Effector CD4-positive, alpha-beta T cell (primary cell): ENCODE measurements at places on chromosomes 6 and 20.

- DNase-seq, result no peak
Measured at GRCh38 chr20:51750037-51750769, 18.0 kb downstream of the ATP9A start.

DNA sequence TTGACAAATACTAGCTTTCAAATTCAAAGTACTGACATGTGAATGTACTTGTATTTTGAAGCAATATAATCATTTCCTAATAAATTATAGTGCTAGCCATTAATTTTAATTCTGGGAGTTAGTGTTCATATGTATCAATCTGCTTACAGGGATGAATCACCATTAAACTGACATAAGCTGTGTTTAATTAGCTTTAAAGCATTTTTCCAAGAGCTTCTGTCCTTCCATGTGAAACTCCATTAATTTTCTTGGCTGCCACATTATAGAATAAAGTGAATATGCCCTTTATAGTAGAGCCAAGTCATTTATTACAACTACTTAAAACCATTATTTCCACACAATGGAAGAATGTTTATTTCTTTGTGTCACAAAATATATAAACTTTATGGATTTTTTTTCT, 150.8 kb downstream of the COL21A1 start:
- DNase-seq, result no peak

DNA sequence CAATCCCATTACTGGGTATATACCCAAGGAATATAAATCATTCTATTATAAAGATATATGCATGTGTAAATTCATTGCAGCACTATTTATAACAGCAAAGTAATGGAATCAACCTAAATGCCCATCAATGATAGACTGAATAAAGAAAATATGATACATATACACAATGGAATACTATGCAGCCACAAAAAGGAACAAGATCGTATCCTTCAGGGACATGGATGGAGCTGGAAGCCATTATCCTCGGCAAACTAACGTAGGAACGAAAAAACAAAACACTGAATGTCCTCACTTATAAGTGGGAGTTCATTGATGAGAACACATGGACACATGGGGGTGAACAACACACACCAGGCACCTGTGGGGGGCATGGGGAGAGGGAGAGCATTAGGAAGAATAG, 156.7 kb downstream of the RNGTT start:
- DNase-seq, result no peak

DNA sequence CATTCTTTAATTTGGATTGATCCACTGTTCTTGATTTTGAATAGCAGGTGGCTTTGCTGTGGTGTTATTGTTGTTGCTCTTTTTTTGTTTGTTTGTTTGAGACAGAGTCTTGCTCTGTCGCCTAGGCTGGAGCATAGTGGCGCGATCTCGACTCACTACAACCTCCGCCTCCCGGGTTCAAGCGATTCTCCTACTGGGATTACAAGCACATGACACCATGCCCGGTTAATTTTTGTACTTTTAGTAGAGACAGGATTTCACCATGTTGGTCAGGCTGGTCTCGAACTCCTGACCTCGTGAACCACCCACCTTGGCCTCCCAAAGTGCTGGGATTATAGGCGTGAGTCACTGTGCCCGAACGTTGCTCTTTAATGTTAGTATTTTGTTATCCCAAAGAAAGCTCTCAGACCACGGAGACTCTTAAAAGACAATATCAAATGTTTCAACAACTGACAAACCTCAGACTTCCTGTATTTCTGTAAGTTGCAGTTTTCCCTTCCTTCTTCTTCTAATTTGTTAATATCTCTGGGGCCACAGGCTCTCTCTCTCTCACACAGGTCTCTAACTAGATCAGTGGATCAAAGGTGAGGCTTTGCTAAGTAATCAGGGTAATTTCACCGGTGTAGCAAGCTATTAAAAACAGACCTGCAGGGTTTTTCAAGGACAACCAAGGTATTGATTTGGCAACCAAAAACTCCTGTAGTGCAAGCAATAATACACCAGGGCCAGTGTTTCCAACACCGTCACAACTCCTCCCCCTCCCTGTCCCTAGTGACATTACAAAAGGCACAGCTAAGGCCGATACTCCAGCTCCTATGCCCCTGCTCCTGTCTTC, 48.8 kb upstream of the ZNF217 start:
- peak; percentile 28 for DNase-seq

- no peak for DNase-seq
Measured at GRCh38 chr6:157466342-157466648, 85.3 kb downstream of the ZDHHC14 start.

DNA sequence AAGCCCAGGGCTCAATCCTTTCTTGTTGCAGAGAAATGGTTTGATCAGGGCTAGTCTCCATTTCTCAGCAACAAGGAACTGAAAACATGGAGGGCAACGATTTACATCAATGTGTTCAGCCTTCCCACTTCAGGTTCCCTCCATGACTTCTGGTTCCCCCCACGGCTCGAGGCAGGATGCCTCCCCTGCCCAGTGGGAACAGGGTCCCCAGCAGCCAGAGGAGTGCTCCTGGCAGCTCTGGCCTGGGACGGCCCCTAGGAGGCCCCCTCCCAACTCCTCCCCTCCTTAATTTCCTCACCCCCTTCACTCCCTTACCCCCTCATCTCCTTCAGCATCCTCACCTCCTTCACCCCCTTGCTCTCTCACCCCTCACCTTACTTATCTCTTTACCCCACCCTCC, 283.8 kb downstream of the CDC5L start:
- DNase-seq, result no peak

DNA sequence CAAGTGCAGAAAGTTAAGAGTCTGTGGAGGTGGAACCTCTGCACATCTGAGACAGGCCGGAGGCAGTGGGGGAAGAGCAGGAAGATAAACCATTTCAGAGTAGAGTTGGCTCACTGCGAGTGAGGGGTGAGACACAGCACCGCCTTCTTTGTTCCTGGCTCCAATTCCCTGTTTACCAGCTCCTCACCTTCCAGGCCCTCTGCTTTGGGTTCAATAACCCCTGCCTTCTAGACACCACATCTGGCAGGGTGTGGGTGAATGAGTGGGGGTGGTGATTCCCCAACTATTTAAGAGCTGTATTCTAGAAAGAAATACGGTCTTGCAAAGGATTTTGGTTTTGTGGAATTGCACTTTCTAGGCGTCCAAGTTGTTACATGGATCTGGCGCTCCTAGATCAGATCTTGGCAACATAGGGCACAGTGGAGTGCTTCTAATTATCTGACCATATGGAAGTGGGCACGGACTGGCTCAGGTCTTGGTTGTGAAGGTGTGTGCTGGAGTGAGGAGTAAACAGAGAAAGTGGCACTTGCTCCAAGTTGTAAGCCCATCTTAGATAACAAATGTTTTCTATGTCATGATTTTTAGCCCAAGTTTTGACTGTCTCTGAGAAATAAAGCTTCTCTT, 141.6 kb upstream of the NRN1 start:
- DNase-seq, result no peak

- no peak for DNase-seq
Measured at GRCh38 chr20:61903575-61904340, 161.9 kb downstream of the TAF4 start.

DNA sequence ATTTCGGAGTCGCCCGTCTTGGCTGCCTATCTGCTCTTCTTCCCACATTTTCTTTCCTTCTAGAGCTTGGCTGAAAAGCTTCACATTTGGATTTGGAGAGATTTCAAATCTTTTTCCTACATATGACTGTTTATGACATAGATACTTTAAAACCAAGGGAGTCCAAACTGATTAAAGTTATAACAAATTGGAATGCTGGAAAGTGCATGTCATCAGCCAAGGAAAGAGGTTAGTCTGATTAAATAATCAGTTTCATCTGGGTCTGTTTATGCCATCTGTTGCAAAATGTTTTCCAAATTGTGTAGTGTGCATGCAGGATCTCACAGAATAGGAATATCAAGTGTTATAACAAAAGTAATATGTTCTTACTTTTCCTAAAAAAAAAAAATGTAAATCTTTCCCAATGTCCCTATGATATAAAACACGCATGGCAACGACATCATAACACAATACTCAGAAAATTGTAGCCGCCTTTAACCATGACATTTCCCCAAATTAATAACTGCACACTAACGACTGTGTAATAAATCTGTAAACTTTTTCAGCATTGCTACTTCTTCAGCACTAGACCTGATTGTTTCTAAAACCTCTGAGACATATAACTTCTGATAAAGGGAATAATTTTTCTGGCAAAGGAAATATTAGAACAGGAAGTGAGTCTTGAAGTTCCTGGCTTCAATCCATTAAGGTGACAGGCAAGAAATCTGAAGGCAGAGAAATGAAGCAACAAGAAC, 230.2 kb upstream of the FOXQ1 start:
- no peak for DNase-seq

DNA sequence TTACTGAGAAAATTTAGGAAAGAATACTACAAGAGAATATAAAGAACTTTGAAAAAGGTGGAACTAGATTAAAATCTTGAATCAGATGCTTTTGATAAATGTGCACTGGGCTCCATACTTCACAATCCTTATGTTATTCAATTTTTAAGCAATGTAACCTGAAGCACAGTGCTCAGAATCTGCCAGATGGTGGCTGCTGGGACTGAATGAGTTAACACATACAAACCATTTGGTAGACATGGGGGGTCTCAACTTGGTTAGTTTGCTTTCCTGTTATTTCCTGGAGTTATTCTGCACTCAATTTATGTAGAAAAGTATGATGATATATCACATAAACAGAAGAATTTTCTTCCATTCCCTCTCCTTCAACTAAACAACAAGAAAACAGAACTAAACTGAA, 326.5 kb downstream of the RNGTT start:
- DNase-seq, result no peak

GRCh38 chr6:143197377-143197776, 136.7 kb downstream of the AIG1 start:
- no peak for DNase-seq
